ENCODE measurements at places on chromosomes 12 and 14. TPM values are rescaled to one million over a fixed set of nuclear protein-coding genes. Genes with fewer than 3 reads are reported as not detected.

- no peak for DNase-seq
Observed at GRCh38 chr14:104813286-104813685, 12.4 kb downstream of the ZBTB42 start.

GRCh38 chr14:73105050-73105449, 31.3 kb upstream of the PSEN1 start:
- no peak for DNase-seq

LALBA gene
- total RNA-seq, result not detected

PRH2 gene
- total RNA-seq, result 0.63 TPM

GRCh38 chr12:68962877-68963855, 30.2 kb upstream of the CPM start:
- DNase-seq, result no peak

COCH gene
- total RNA-seq, result not detected

PTGDR gene
- 1.3 TPM for total RNA-seq

DNA sequence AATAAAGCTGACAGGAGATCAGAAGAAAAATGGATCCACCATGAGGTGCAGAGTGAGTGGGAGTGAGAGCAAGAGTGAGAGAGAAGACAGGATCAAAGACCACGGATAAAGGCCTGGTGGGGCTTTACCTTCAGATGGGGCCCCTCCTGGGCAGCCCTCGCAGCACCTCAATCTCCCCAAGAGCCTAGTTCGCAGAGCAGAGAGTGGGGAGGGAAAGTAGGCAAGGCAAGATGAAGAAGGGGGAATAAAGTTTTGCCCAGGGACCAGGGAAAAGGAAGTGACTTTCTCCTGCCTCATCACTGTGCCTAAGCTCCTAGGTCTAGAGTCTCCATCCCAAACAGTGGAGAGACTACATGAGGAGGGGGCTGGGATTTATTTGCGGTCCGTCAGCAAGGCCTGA, 10.3 kb downstream of the OR10P1 start:
- DNase-seq, result no peak

GRCh38 chr12:124379938-124380754, 85.3 kb downstream of the RFLNA start:
- DNase-seq, result peak; percentile 69

DNA sequence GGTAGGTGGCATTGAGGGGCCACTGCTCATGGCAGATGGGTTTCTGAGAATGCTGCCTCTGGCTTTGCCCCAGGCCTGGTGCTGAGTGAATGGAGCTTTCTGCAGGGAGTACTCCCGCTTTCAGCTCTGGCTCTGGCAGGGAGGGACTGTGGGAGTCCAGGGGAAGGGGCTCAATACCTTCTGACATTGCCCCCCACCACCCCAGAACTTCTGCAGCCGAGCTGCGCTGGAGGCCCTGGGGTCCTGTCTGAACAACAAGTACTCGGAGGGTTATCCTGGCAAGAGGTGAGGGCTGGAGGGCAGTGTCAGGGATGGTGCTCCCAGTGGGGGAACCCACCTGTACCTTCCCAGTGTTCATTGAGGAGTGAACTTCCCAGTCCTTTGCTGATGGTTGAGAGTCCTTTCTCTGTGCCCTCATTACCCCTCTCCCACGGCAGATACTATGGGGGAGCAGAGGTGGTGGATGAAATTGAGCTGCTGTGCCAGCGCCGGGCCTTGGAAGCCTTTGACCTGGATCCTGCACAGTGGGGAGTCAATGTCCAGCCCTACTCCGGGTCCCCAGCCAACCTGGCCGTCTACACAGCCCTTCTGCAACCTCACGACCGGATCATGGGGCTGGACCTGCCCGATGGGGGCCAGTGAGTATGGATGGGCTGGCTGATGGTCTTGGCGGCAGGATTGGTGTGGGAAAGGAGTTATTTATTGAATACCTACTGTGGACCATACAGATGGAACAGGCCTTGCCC, 1.9 kb downstream of the SHMT2 start:
- no peak for DNase-seq

- no peak for DNase-seq
Observed at GRCh38 chr14:55684956-55685584, 105.1 kb downstream of the KTN1 start.

- DNase-seq, result no peak
Observed at GRCh38 chr12:122873540-122873939, 22.4 kb downstream of the VPS37B start.

OVCH1 gene
- 1.2 TPM for total RNA-seq

- no peak for DNase-seq
Observed at GRCh38 chr12:72267974-72268373, 4.2 kb upstream of the TRHDE start.

LRP1-AS gene
- not detected for total RNA-seq

GRCh38 chr12:86799616-86800015, 543.4 kb upstream of the MGAT4C start:
- DNase-seq, result no peak

GRCh38 chr12:121872546-121873215, 14.0 kb upstream of the HPD start:
- DNase-seq, result no peak

- no peak for DNase-seq
Observed at GRCh38 chr14:68574461-68574860, 218.4 kb downstream of the ZFP36L1 start.

GRCh38 chr12:55830601-55831446, 1.4 kb upstream of the DNAJC14 start:
- peak; percentile 95 for DNase-seq

SERPINA3 gene
- total RNA-seq, result 32.5 TPM

FSCB gene
- total RNA-seq, result 0.29 TPM

DNA sequence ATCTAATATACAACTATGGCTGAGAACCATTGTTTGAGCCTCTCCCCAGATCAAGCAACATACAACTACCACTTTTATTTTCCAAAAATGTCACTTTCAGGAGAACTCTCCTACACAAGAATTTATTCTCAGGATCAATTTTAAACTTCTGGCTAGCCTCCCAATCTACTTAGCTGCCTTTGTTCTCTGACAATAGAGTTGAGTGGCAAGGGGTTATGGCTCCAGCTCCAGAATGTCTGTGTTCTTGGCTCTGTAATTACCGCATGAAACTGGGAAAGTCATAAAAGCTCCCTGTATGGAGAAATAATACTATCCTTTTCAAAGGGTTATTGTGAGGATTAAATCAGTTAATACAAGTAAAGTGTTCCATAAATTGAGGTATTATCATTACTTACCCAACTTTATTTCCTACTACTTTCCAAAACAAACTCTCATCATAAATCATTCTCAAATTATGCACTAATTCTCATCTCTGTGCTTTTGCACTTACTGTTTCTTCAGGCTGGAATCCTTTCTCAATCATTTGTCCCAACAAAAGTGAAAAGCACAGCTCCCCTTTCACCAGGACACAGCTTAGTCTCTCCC, 121.9 kb downstream of the GARIN6 start:
- no peak for DNase-seq

- no peak for DNase-seq
Observed at GRCh38 chr12:68342966-68343365, 10.8 kb upstream of the MDM1 start.

DNA sequence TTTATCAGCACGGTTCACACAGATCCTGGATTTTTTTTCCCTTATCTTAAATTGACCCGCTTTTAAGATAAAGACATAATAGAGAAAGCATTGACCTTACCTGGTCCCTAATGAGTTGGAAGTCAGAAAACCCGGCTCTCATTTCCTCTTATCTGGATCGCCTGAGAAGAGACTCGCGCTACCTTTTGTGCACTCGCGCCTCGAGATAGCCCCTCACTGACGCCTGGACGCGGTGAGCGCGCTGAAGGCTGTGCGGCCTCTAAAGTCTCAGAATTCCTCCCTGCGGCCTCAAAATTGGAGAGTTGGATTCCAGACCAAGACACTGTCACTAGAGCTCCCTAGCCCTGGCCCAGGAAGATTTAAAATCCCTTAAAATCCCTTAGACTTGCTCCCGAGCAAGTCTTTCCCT, 7.0 kb downstream of the NKX2-1 start:
- DNase-seq, result peak; percentile 58

- DNase-seq, result no peak
Observed at GRCh38 chr12:34347367-34347766, 325.1 kb downstream of the ALG10 start.

GRCh38 chr12:70178038-70178437, 65.2 kb upstream of the CNOT2 start:
- DNase-seq, result no peak

GRCh38 chr12:15996254-15996653, 85.1 kb downstream of the DERA start:
- DNase-seq, result no peak

WNT5B gene
- total RNA-seq, result 8.8 TPM

GRCh38 chr12:52351196-52352059, 15.9 kb downstream of the KRT85 start:
- DNase-seq, result no peak

DNA sequence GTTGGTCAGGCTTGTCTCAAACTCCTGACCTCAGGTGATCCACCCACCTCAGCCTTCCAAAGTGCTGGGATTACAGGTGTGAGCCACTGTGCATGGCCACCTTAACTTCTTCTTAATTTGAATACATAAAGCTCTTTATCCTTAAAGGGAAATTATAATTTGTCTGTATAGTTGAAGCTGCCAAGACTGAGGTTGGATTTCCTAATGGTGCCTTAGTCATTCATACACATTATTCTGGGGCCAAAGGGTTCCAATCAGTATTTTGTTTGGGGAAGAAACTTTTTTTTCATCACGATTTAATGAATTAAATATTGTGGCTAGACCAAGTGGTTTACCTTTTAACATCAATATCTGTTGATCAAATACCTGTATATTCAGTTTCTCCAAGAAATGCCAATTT, 135.9 kb downstream of the SYT1 start:
- no peak for DNase-seq

DNA sequence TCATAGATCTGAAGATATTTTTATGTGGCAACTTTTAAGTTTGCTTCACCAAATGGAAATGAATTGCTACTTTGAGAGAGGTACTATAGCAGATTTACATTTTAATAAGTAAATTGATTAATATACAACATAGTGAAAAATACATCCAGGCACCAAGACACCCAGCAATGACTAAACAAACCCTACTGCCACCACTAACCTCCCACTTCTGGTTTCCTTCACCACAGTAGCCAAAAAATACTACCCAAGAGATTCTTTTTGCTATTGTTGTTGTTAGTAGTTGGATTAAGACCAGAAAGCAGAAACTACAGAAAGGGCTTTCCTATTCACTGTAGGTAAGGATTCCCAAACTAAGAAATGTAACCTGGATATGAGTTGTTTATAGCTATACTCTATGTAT, 54.1 kb downstream of the COCH start:
- no peak for DNase-seq

DNA sequence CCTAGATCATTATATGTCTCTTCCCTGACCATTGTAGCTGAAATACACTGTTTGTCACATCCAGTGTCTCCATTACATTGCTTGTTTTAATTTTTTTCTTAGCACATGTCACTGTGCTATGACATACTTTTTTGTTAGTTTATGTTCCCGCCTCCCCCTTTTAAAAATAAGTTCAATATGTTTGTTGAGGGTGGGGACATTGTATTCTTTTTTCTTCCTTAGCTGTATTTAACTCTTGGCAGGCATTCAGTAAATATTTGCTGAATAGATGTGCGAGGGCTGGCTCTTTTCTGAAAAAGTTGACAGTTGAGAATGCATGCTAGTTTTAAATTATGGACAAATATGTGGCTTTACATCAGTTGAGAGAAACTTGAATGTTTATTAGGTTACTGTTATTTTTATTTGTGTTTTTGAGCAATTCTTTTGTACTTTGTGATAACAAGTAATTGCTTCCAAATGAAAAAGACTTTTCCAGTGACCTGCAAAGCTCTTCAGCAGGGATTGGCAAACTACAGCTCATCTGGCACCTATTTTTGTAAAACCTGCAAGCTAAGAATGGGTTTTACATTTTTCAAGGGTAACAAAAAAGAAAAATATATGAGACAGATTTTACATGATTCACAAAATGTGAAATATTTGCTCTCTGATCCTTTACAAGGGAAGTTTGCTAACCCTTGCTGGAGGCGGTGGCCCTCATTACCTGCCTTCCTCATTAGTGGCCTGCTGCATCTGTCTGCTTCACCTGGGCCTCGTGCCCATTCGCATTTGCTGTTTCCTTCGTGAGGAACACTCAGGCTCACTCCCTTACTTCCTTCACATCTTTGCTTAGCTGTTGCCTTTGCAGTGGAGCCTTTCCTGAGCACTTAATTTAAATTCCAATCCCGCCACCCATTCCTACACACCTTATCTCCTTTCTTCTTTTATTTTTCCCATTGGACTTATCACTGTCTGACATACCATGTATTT, 229.4 kb downstream of the ERC1 start:
- no peak for DNase-seq

OR4M1 gene
- not detected for total RNA-seq

GRCh38 chr14:72419226-72419775, 474.6 kb downstream of the DPF3 start:
- no peak for DNase-seq

GUCY2C gene
- total RNA-seq, result not detected

DNA sequence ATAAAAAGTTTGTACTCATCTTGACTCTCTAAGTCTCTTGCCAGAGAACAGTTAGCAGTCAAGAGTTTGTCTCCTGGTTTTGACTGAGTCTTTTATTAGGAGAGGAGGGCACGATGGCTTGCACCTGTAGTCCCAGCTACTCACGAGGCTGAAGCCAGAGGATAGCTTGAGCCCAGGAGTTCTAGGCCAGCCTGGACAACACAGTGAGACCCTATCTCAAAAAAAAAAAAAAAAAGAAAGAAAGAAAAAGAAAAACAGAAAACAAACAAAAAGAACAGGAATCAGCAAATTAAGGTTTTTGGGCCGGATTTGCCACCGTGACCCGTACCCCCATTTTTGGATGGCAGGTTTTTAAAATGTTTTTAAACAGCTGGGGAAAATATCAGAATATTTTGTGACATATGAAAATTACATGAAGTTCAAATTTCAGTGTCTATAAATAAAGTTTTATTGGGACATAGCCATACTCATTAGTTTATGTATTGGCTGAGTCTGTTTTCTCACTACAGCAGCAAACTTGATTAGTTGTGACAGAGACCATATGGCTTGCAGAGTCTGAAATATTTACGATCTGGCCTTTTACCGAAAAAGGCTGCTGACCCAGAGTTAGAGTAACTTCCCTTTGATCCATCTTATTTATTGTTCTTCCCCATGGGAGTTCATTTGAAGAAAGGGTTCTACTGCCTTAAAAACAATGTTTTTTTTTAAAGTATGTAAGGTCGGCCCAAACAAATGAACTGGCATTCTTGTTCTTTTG, 31.2 kb downstream of the VEZT start:
- DNase-seq, result no peak

GRCh38 chr14:25588751-25589150, 538.8 kb upstream of the STXBP6 start:
- DNase-seq, result no peak

DNA sequence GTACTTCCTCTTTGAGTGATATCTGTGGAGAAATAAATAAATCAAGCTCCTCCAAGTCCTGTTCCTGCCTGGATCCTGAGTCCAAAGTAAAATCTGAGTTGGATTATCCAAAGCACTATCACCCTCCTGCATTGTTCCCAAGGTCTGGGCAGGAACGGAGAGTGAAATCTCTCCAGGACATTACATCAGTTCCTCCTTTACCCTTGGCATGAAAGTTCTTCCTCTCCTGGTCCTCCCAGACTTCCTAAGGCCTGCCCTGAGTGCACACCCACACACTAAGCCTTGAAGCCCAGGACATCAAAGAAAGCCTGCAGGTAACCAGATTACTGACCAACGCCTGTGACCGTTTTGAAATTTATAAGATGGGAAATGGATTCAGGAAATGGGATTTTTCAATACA, 206.8 kb upstream of the BCL2L14 start:
- DNase-seq, result no peak

GRCh38 chr12:21330682-21331253, 3.9 kb downstream of the SLCO1A2 start:
- no peak for DNase-seq

GRIP1 gene
- total RNA-seq, result 1.8 TPM

- no peak for DNase-seq
Observed at GRCh38 chr14:23563473-23564180, 4.0 kb downstream of the AP1G2 start.
